HS-5 (cell line): ENCODE measurements at places on chromosomes 13 and 19.

- no peak for DNase-seq
Observed at GRCh38 chr13:47594833-47595232, 406.2 kb downstream of the SUCLA2 start.

- no peak for DNase-seq
Observed at GRCh38 chr19:48565090-48565489, 13.1 kb downstream of the SULT2B1 start.

DNA sequence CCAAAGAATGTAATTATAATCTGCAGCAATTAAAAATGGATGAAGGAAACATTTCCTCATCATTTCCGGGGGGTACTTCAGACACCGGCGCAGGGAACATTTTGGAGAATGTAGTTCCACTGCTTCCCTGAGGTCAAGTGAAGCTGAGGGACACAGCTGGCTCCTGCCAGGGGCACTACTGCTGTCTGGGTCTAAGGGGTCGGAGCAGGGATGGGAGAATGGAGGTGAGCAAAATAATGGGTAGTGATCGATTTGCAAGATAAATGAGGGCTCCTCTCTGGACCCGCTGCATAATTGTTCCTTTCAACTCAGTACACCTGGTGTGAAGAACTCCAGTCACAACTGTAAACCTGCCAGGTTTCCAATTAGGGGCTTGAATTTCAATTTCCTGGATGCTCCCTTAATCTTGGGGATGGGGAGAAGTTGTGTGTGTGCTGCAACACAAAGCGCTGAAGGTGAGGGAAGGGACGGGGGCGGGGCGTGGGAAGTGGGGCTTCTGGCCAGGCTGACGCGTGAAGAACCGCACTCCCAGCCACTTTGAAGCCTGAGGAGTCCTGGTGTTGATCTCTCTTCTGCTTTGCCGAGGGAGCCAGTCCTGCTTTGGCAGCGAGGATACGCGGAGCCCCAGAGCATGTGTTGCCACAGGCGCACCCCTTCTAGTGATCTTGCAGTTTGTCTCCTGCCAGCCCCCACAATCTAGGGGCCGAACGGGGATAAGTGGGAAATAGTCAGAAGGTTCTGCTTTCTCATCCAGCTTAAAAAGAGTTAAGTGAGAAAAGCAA lies 57.9 kb upstream of the PCDH8 start:
- no peak for DNase-seq

GRCh38 chr13:109209526-109209925 lies 576.9 kb downstream of the IRS2 start:
- no peak for DNase-seq

DNA sequence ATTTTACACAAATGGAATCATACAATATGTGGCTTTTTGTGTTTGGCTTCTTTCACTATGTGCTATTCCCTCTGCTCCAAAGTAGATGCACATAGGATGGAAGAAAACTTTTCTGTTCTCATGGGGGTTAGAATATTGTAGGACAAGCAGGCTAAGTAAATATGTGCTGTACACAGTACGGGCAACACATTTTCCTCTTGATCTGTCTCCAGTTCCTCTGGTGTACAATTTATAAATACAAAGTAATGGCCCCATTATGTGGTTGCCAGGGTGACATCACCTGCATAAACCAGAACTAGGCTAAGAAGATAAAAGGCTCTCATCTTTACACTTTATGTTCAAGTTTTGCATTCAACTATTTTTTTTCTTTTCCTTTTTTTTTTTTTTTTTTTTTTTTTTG lies 41.0 kb upstream of the SOX21 start:
- DNase-seq: no peak

- DNase-seq: no peak
Observed at GRCh38 chr13:71772361-71772760, 94.6 kb downstream of the DACH1 start.

DNA sequence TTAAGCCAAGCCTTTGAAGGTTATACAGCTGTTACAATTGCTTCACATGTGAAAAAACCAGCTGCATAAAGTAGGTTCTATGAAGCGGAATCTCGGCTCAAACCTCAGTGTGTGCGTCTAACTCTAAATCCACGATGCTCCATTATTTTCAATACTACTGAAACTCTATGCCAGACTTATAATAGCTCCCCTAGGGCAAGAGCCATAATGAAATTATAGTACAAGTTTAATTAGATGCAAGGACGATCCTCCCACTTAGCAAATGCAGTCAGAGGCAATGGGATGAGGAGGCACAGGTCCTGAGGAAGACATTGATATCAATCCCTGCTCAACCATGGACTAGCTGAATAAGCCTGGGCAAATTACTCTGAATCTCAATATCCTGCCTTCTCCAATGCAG lies 31.1 kb downstream of the SLC7A1 start:
- no peak for DNase-seq

- DNase-seq: no peak
Observed at GRCh38 chr13:35833608-35834275, 297.4 kb downstream of the DCLK1 start.

GRCh38 chr19:17326595-17326966 lies 8.1 kb downstream of the ANO8 start:
- no peak for DNase-seq

- peak; percentile 82 for DNase-seq
Observed at GRCh38 chr13:44312834-44313551, 60.6 kb upstream of the SERP2 start.

GRCh38 chr19:41700381-41701195 lies 7.8 kb upstream of the CEACAM5 start:
- DNase-seq: no peak

DNA sequence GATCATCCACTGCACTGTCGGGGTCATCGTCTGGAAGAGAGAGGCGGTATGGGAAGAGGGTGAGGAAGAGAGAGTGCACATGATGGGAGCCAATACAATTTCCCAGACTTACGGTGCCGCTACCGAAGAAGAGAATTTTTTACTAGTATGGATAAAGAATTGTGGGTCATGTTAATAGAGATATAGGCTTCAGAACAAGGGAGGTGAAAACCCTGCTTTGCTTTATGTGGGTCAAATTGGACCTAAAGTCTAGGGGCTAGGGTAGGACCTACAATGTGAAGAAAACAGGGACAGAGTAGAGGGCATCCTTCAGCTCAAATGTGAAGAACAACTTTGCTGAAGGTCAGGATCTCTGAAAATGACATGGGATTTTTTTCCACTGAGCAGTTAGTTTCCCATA lies 29.9 kb downstream of the UNC13A start:
- no peak for DNase-seq

DNA sequence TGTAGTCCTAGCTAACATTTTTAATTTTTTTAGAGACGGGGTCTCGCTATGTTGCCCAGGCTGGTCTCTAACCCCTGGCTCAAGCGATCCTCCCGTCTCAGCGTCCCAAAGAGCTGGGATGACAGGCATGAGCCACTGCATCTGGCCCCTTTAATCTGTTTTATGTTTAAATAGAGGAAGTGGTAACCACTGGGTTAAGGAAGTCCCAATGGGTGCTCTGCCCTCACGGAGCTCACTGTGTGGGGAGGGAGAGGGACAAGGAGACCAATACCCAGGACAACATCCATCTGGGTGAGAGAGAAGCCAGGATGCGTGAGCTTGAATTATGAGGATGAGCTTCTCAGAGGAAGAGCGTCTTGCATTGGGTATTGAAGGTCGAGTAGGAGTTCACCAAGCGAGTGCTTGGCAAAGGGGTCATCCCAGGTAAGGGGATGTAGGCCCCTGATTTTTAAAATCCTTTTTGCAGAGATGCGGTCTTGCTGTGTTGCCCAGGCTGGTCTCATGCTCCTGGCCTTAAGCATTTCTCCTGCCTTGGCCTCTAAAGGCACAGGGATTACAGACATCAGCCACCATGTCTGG lies 13.8 kb downstream of the YJU2 start:
- DNase-seq: no peak

GRCh38 chr19:45753548-45753947 lies 15.5 kb downstream of the SIX5 start:
- DNase-seq: no peak

DNA sequence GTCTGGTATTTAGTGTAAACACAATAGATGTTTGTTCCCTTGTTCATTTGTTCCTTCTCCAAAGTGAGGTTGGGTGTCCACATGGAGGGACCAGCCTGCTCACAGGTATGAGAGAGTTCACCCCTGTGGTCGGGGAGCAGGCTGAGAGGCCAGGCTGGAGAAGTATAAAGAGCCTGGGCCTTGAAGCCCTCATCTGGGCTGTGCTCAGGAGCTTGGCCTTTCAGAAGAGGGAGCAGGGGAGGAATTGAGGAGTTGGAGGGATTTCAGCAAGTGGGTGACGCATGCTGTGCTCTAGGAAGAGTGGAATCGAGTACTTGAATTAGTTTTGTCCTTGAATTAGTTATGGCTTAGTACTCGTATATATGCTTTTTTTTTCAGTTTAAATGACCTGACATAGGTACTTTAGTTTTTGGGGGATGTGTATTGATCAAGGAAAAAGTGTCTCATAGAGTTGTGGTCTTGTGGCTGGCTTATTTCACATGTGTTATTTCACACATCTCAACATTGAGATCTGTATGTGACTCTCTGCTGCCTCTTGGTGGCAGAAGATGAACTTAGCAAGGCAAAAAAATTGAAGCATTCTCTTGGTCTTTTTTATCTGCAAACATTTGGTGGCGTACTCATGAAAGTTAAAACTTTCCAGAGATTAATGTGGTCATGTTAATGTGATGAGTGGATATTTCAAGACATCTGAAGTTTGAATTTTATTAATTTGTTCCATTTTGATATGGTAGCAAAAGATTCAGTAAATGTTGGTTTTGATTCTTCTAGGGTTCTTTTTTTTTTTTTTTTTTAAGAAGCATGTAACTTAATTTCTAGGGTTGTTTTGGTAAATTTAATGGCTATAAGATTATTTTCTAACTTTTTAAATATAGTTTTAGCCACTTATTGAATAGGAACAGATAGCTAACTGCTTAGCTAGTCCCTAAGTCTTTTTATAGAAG lies 54.3 kb downstream of the SLAIN1 start:
- peak; percentile 9 for DNase-seq

GRCh38 chr19:10335352-10335985 lies 2.1 kb upstream of the RAVER1 start:
- no peak for DNase-seq

- DNase-seq: no peak
Observed at GRCh38 chr13:43057653-43058317, 34.4 kb downstream of the DNAJC15 start.

DNA sequence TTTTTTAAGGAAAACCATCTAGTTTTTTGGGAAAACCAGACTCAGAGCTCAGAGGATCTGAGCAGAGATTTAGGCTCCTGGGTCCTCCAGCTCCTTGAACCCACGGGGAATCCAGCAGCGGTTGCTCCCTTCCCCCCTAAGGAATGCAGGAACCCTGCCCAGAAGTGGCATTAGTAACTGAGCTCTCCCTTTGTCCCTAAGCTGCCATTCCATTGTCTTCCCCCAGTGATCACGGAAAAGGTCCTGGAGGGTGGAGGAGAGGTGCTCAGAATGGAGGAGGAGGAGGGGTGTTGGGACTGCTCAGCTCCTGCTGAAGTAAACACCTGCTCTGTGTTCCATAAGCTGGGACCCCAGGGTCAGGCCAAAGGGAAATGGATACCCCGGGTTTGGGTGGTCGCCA lies 16.8 kb upstream of the OR1M1 start:
- no peak for DNase-seq

DNA sequence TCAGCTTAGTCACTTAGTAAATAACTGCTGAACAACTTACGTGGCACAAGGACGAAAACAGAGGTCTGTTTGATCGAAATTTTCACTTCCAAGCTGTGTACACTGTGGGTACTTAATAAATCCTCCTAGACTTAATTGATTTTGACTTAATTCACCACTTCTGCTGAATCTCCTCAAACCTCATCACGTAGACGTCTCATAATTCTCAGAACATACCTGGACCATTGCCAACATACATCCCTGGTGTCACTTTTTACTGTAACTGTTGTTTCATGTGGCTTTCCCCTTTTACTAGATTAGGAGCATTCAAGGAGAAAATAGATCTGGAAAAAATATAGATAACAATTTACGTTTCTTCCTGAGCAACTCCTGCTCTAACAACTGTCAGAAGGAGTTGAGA lies 105.0 kb downstream of the MBNL2 start:
- DNase-seq: no peak

GRCh38 chr19:10808937-10809649 lies 26.9 kb downstream of the TMED1 start:
- DNase-seq: no peak

GRCh38 chr19:3851254-3852176 lies 17.3 kb downstream of the ZFR2 start:
- no peak for DNase-seq

- DNase-seq: no peak
Observed at GRCh38 chr19:40521276-40521675, 54.5 kb downstream of the SPTBN4 start.

GRCh38 chr19:18388100-18388959 lies 2.4 kb downstream of the GDF15 start:
- no peak for DNase-seq

GRCh38 chr13:77310579-77311279 lies 16.2 kb downstream of the MYCBP2 start:
- no peak for DNase-seq

DNA sequence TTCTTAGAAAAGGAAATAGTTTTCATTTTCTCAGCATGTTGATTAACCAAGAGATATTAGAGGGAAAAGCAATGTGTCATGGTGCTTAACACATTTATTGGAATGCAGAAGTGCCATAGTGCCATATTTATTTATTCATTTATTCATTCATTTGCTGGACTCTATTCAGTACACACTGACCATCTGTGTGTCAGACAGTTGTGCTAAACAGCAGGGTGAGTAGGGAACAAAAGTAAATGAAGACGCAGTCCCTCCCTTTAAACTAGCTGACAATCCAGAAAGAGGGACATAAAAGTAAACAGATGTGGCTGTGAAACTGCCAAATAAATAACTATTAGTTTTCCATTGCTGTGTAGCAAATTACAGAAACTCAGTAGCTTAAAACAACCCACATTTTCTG lies 323.7 kb downstream of the MTUS2 start:
- DNase-seq: no peak

DNA sequence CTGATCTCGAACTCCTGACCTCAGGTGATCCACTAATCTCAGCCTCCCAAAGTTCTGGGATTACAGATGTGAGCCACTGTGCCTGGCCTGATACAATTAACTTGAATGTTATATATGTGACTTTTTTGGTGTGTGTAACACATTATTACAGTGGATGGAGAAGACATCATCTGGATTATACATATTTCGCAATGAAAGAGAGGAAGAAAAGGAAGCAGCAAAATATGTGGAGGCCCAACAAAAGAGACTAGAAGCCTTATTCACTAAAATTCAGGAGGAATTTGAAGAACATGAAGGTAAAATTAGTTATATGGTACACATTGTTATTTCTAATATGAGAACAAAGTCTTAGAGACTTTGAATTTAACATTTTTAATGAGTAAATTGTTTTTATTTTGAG lies 55.5 kb downstream of the BRCA2 start:
- DNase-seq: no peak

DNA sequence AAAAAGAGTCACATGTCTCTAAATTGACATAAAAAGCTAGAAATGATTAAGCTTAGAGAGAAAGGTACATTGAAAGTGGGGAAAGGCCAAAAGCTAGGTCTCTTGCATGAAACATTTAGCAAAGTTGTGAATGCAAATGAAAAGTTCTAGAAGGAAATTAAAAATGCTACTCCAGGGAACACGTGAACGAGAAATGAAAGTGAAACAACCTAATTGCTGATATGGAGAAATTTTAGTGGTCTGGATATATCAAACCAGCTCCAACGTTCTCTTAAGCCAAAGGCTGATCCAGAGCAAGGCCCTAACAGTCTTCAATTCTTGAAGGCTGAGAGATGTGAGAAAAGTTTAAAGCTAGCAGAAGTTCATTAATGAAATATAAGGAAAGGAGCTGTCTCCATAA lies 419.8 kb downstream of the SLITRK6 start:
- DNase-seq: no peak

- no peak for DNase-seq
Observed at GRCh38 chr13:22082030-22082429, 411.2 kb downstream of the FGF9 start.

GRCh38 chr13:72637561-72637960 lies 89.9 kb downstream of the MZT1 start:
- DNase-seq: no peak
